ENCODE measurements at places on chromosomes 12 and 14.

- DNase-seq: no peak
These were observed 163.6 kb downstream of the TTC7B start for GRCh38 chr14:90652626-90653025.

DNA sequence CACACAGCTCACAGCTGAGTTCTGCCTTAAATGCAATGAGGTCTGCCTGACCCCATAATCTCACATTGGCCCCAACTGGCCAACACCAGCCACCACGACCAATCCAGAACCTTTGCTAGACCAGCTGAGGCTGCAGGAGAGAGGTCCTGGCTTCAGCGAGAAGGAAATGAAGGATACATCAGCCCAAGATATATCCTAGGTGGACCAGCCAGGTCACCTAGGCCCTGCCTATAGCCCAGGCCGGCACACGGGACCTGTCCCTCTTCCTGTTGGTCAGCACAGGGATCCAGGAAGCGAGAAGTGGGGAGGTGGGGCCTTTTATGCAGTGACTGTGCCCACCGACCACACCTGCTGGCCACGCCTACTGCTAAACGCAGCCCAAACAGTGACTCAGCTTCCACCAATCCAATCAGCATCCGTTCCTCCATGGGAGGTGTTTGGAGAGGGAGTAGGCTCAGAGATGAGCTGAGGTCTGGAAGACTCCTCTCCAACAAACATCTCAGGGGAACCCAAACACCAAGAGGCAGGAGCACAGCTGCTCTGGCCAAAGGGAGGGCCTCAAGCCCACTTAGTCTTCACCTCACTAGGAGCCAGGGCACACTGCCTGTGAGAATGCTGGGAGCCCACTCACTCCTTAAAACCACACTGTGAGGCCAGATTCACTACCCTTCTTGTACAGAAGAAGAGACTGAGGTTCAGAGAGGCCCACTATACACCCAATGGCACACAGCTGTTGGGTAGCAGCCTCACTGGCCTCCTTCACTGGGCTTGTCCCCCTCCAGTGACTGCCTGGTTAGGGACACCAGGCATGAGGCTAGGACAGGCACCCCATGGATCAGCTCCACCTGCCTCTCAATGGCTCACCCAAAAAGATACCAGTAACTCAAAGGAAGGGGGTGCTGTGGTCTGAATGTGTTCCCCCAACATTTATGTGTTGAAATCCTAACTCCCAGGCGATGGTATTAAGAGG, 51.3 kb upstream of the PPP2R5C start:
- DNase-seq: no peak

DNA sequence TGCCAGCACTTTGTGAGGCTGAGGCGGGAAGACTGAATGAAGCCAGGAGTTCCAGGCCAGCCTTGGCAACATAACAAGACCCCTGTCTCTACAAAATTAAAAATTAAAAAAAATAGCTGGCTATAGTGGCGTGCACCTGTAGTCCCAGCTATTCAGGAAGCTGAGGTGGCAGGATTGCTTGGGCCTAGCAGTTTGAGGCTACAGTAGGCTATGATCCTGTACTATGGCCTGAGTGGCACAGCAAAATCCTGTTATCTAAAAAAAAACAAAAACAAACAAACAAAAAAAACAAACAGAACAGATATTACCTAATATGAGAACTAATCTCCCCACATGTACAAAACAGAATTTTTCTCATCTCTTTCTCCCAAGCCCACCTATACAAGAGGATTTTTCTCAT, 15.7 kb downstream of the TMEM116 start:
- DNase-seq: no peak

DNA sequence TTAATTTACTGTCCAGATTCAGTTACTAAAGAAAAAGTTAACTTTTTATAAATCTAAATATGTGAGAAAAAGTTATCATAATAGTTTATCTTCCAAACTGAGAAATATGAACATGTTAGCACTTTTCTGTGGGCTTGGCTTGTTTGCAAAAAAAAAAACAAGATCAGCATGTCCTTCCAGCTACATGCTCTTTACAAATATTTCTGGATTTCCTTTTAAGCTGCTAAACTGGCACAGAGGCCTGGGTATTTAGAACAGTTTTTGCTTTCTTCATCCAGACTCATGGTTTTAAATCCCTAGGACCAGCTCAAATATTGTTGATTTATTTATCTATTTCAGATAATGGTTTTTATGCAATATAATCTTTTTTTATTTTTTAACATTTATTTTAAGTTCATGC, 1444.5 kb upstream of the FLRT2 start:
- DNase-seq: no peak

DNA sequence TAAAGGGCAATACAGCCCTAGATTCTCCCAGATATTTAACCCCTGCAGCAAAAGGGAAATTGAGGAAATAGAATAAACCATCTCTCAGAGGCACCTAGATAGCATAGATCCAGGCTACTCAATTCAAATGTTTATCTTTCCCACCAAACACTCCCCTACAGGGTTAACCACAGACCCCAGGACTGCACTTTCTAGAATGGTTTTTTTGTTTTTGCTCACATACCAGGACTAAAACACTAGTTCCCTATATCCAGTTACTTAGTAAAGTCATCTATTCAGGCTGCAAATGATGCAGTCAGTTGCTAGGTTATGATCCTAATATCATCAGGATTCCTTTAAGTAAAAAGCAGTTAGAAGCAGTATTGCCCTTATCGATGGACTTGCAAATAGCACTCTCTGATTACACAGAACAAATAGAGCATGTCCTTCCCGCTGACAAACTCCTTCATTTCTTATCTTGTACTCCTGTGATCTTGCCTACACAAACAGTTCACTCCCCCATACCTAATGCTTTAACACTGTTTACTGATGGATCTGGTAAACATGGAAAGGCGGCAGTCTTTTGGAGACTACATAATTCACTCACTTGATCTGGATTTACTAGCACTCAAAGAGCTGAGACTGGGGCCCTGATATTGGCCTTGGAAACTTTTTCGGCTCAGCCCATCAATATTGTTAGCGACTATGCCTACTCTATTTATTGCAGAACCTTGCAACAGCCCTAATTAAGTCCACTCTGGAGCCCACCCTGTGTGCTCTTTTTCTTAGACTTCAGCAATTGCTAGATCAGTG, 257.2 kb upstream of the DIO2 start:
- DNase-seq: no peak

- no peak for DNase-seq
These were observed 4.5 kb upstream of the MBIP start for GRCh38 chr14:36324897-36325296.

GRCh38 chr12:99121546-99121945, 476.5 kb downstream of the APAF1 start:
- no peak for DNase-seq

DNA sequence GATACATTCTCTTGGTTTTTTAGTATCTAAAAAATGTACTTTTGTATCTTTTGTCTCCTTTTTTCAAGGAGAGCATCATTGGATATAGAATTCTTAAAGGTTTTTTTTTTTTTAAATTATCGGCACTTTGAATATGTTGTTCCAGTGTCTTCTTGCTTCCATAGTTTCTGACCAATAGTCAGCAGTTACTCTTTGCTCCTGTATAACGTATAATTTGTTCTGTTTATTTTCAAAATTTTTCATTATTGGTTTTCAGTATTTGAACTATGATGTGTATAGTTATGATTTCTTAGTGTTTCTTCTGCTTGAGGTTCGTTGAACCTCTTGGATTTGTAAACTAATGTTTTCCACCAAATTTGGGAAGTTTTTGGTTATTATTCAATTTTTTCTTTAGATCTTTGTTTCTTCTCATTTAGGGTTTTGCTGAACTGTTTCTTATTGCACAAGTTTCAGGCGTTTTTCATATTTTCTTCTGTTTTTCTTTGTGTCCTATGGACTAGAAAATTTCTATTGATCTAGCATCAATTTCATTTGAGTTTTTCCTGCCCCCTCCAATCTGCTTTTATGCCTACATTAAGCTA, 93.9 kb downstream of the PLBD1 start:
- no peak for DNase-seq

DNA sequence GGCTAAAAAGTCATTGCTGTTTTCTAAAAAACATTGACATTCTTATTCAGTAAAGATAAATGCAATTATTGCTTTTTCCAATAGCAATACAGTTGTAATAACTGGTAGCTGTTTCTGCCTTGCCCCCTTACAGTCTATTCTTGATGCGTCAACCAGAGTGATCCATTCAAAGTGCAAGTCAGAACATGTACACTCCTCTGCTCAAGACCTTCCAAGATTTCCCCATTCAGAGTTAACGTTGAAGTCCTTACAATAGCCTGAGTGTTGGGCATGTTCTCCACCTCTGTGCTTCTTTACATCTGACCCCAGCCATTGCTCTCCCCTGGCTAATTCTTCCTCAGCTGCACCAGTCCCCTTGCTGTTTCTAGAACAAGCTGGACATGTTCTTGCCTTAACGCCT, 24.3 kb downstream of the VRK1 start:
- DNase-seq: no peak

GRCh38 chr12:122081083-122081696, 2.6 kb downstream of the MLXIP start:
- no peak for DNase-seq

DNA sequence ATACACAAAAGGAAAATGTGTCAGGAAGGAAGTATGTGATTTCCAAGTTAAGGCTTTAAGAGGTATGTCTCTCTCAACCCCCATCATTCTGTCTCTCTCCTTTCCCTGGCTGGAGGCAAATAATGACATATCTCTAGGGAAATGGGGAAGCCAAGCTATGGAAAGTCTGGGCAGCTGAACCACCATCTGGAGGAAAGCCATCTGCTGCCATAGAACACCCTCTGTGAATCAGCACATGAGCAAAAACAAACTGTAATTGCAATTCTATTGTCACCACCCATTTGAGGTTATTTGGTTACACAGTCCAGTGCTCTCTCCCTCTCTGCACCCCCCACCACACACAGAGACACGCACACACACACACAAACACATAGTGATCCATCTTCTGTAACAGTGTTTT, 766.2 kb downstream of the FLRT2 start:
- no peak for DNase-seq

GRCh38 chr12:54376596-54376995, 7.9 kb downstream of the ZNF385A start:
- no peak for DNase-seq

All from activated naive CD4-positive, alpha-beta T cell treated with anti-CD3 and anti-CD28 coated beads, Interleukin-2, amount 50 U/mL, for 16 hours (primary cell).